ENCODE measurements at places on chromosomes 3 and 15.

- no peak for DNase-seq
These were observed 35.2 kb downstream of the U2SURP start for GRCh38 chr3:143036557-143036956.

DNA sequence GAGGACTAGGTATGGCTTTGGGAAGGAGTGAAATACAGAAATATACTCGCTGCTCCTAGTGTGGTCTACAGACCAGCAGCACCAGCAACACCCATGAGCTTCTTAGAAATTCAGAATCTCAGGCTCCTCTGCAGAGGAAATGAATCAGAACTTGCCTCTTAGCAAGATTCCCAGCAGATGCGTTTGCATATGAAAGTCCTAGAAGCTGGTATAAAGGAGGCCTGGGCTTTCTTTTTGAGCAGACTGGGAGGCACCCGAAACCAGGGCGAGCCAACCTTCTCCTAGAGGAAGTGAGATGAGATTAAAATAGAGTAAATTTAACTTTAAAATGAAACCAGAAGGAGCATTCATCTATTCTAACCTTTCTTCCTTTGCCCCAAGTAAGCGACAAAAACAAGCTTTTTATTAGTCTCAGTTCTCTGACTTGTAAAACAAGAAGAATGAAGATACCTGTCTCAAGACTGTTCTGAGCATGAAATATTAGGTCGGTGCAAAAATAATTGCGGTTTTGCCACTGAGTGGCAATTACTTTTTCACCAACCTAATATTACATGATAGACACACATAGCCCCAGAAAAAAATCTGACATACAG, 140.0 kb downstream of the PDZRN3 start:
- no peak for DNase-seq

DNA sequence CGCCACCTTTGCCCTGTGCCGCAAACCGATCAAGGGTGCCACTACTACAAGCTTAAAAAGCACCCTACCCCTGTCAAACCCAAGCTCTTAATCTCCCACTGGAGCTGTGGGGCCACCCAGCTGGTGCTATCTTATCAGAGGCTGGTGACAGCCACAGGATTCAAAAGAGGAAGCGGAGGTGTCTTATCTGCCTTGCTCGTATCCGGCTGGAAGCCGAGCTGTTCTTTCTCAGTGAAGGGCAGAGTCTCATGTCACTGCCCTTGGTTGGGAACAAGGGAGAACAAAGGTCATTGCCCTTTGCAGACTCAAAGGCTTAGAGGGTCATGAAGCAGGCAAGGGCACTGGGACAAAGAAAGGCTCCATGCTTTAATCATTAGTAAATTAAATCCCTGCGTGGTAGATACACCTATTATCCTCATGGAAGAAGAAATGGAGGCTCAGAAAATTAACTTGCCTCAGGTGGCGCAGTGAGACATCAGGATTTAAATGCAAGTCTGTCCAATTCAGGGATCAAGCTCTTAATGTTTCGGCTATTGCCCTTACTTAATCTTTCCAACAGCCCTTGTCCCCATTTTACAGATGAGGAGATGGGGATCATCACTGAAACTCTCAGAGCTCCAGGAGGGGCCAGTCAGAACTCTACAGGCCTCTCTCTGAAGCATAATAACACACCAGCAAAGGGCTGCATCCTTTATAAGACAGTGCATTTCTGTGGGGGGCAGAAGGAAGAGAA, 360.0 kb upstream of the PROK2 start:
- DNase-seq: peak; percentile 29

DNA sequence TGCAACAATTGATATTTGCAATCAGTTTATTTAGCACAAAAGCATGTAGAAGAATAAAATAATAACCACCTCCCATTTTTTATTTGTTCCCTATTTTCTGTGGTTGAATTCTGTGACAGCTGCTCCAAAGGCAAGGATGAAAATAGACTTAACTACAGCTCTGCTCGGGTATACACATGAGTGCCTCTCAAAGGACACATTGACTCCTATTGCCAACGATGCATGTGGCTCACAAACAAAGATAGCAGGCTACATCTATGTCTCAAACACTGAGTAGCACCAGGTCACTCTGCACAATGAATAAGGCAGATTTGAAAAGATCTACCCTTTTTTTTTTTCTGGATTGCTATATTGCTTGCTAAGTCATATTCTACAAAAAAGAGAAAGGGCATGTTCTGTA, 612.9 kb downstream of the ROBO1 start:
- no peak for DNase-seq

GRCh38 chr3:150737874-150738679, 24.9 kb downstream of the SIAH2 start:
- peak; percentile 67 for DNase-seq
